Sciatic nerve (tissue), 2 donors: ENCODE measurements at places on chromosomes 7 and 10. TPM values are rescaled to one million over a fixed set of nuclear protein-coding genes. Genes with fewer than 3 reads are reported as not detected.

Gene BHLHA15
- total RNA-seq, result not detected

Gene SPDYE8
- not detected for total RNA-seq

GRCh38 chr7:127704211-127704610, 52.2 kb downstream of the SND1 start:
- no peak for DNase-seq

GRCh38 chr10:82144153-82144552, 269.2 kb downstream of the NRG3 start:
- DNase-seq, result no peak
